Activated CD4-positive, alpha-beta T cell treated with anti-CD3 and anti-CD28 coated beads, Interleukin-2, amount 10 ng/mL, durations not matched to agents 7 days and 5 days (primary cell): ENCODE measurements at places on chromosomes 7 and 10.

- no peak for DNase-seq
Observed at GRCh38 chr10:64468219-64468618, 947.0 kb downstream of the REEP3 start.

- DNase-seq, result no peak
Observed at GRCh38 chr7:17564678-17565212, 266.3 kb downstream of the AHR start.

GRCh38 chr10:113534423-113534822 lies 18.4 kb upstream of the HABP2 start:
- no peak for DNase-seq

DNA sequence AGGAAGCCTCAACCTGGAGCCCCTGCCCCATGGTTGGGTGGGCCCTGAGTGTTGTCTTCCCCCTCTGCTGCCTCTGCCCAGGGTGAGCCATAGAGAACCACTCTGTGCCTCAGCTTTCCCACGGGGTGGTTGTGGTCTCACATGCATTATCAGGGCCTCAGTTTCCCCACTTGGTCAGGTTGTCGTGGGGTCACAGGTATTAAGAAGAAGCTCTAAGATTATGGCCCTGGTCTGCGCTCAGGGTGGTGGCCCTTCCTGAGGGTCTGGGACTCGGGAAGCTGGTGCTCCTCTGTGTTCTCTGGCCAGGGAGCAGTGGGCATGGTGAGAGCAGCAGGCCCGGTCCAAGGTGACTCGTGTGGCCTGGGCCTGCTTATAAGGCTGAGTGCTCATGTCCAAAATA lies 17.8 kb downstream of the LRRC27 start:
- no peak for DNase-seq
